Glutamatergic neuron (in vitro differentiated cells): ENCODE measurements at places on chromosomes 2 and 18. TPM values are rescaled to one million over a fixed set of nuclear protein-coding genes. Genes with fewer than 3 reads are reported as not detected.
A peak's percentile ranks its signal among the peaks of the same experiment; 100 is the strongest.

GRCh38 chr2:10544252-10544651 lies 96.1 kb upstream of the ODC1 start:
- H3K4me1 ChIP-seq, result peaks cover 11% of the 10 kb centered on the region
- H3K27me3 ChIP-seq, result peaks cover 3% of the 10 kb centered on the region
- no peak overlapping the region for H3K27ac ChIP-seq
- no peak for DNase-seq

- peaks cover 4% of the 10 kb centered on the region for H3K27me3 ChIP-seq
- H3K27ac ChIP-seq, result no peak overlapping the region
- no peak for DNase-seq
- peaks cover 3% of the 10 kb centered on the region for H3K4me1 ChIP-seq
These were observed 134.6 kb downstream of the TSN start for GRCh38 chr2:121890041-121890440.

DNA sequence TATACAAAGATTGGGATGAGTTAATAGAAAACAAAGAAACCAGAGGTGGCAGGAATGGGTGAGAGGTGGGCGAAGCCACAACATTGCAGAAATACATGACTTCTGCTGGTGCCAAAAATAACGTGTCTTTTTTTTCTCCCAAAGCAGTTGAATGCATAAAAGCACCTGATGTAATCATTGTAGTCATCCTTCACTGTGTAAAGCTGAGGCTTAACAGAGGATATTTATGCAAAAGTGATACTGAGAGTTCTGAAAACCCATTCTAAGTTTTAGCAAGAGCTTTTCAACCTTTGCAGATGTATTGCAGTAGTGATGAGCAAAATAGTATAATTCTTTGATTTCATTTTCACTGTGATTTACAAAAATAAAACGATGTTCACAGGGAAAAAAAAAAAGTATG lies 173.0 kb downstream of the PTGR3 start:
- no peak for DNase-seq
- no peak overlapping the region for H3K27ac ChIP-seq
- no peaks in the 10 kb centered on the region for H3K36me3 ChIP-seq
- no peak overlapping the region for H3K4me3 ChIP-seq
- H3K27me3 ChIP-seq, result no peaks in the 10 kb centered on the region

GRCh38 chr2:238351315-238351714 lies 31.0 kb downstream of the TRAF3IP1 start:
- no peak overlapping the region for H3K4me3 ChIP-seq
- H3K27me3 ChIP-seq, result peaks cover 2% of the 10 kb centered on the region
- no peak for DNase-seq
- no peak overlapping the region for H3K27ac ChIP-seq

GRCh38 chr2:11030909-11031308 lies 119.2 kb downstream of the KCNF1 start:
- no peak for DNase-seq
- H3K4me1 ChIP-seq, result no peaks in the 10 kb centered on the region
- H3K27me3 ChIP-seq, result peaks cover 1% of the 10 kb centered on the region
- peaks cover 15% of the 10 kb centered on the region for H3K36me3 ChIP-seq

- H3K4me1 ChIP-seq, result peaks cover 52% of the 10 kb centered on the region
- H3K27me3 ChIP-seq, result peaks cover 13% of the 10 kb centered on the region
- H3K4me3 ChIP-seq, result peak overlapping the region; percentile 69
- H3K27ac ChIP-seq, result peak overlapping the region; percentile 0
- H3K36me3 ChIP-seq, result no peaks in the 10 kb centered on the region
- DNase-seq, result peak; percentile 50
These were observed 18.3 kb downstream of the SMAD7 start for GRCh38 chr18:48932462-48932818.

Gene FBXO41
- 14.0 TPM for total RNA-seq

Gene AQP4
- total RNA-seq, result not detected
